NCI-H2029 (cell line): ENCODE measurements at places on chromosomes 2 and 18.

DNA sequence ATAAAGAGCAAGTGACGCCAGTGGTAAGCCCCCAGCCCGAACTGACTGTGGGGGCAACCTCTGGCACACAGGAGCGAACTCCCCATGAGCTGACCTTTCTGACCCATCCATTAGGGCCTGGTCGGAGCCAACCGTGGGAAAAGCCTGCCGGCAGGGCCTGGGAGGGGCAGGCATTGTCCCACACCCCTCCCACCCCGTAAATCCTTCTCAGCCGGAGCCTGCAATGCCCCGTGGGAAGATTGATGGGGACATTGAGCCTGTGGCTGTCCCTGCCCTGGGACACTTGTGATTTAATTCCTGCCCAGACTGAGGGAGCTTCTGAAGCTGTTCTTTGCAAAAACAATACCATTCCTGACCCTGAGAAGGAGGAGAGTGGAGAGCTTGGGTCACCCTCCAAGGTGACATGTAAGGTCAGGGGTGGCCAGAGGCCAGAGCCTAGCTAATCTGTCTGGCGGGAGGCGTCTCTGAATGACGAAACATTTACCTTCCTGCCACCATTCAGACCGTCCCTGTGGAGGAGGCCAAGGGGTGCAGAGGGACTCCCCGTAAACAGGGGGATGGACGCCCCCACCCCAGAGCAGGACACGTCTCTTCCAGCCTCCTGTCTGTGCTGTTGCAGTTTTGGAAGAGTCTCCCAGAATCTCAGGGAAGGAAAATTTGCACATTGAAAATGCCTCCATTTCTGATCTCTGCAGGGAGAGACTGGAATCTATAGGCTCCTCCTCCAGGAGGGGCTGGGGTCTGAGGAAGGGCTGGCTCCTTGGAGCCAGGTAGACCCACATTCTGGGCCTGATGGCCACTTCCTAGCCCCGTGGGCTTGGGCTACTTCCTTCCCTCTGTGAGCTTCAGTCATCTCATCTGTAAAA, 51.2 kb upstream of the HS6ST1 start:
- no peak for DNase-seq

GRCh38 chr2:113157897-113158753, 15.6 kb upstream of the PSD4 start:
- DNase-seq = no peak

DNA sequence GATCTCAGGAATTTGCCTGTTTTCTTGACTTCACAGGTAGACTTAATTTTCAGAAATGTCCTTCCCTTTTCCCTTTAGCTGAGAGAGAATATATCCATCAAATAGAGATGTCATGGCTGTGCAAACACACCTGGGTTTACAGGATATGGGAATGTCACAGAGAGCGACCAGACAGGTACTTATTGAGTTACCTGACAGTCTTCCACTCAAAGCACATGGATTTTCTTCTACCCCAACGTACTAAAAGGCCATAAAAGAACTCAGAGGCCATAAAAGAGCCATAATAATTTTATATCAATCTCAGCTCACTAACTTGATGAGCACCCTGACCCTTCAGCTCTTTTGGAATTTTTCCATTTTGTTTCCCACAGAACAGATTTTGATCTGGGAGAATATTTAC, 5.3 kb upstream of the DTNA start:
- no peak for DNase-seq

DNA sequence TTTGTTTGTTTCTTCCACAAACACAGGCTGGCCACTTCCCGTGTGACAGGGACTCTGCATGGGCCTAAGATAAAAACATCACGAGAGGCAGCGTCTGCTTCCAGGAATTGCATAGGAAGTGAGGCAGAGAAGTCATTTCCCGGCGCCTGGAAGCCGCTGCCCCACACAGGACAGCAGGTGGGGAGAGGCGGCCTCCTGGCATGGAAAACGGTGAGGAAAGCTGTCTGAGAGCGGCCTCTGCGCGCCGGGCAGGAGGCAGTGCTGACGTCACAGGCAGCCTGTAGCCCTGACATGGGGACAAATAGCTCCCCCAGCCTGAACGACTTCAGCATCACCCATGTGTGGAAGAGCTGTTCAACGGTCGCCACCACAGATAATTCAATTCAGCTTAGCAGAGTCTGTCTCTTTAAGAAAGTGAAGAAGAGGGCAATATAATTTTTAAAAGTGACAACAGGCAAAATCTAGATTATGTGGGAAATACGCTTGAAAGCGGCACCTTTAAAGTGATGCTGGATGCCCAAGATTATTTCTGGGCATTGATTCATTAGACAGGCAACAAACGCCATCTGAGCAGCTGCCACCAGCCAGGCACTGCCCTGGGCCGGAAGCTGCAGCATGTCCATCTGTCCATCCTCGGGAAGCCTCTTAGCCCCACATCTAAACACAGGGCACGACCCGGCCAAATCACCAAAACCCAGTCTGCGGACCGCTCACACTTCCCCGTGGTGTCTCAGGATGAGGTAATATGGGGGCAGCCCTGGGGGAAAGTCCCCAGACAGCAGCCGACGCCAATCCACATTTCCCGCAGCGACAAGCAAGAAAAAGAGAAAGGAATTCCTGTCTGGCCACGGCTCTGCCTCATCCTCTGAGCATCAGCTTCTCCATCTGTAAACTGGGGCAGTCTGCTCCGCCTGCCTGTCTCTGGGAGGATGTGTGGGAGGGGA, 138.9 kb downstream of the PXDN start:
- DNase-seq = no peak

DNA sequence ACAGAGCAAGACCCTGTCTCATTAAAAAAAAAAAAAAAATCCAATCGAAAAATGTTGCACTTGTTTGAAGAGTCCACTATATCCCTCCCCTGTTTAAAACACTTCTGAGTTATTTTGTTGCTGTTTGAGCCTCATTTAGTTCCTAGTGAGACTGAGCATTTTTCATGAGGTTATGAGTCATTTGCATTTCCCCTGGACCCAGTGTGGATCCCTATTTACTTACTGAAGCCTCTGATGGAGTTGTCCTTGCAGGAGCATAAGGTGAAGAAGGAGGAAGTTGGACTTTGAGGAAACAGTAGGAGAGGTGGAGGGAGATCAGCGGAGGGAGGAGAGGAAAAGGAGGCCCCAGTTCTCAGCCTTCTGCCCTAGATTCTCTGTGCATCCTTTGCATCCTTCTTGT, 5.1 kb downstream of the CXCR1 start:
- DNase-seq = no peak

- DNase-seq = no peak
These were observed 98.6 kb downstream of the GFPT1 start for GRCh38 chr2:69288429-69288828.

DNA sequence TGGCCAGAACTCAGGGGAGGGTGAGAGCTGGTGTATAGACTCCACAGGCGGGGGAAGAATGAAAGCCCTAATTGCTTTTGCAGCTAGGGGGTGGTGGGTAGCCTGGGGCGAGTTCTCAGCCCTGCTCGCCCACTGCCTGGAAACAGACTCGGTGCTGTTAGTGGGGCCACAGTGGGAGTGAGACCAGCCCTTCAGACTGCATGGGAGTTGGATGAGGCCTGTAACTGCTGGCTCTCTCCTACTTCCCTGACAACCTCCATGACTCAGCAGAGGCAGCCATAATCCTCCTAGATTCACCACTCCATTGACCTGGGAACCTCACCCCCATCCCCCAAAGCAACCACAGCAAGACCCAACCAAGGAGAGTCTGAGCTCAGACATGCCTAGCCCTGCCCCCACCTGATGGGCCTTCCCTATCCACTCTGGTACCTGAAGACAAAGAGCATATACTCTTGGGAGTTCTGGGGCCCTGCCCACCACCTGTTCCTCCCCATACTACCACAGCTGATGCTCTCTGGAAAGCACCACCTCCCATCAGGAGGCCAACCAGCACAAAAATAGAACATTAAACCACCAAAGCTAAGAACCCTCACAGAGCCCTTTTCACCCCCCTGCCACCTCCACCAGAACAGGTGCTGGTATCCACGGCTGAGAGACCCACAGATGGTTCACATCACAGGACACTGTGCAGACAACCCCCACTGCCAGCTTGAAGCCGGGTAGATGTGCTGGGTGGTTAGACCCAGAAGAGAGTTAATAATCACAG, 226.3 kb downstream of the EIPR1 start:
- DNase-seq = no peak
